Activated CD4-positive, alpha-beta T cell treated with anti-CD3 and anti-CD28 coated beads for 24 hours (primary cell): ENCODE measurements at places on chromosomes 1 and 21.

GRCh38 chr1:204858363-204858821 is 12.3 kb upstream of the NFASC start:
- DNase-seq = no peak

- DNase-seq = no peak
These were observed 164.9 kb upstream of the RAB4A start for GRCh38 chr1:229105822-229106525.

DNA sequence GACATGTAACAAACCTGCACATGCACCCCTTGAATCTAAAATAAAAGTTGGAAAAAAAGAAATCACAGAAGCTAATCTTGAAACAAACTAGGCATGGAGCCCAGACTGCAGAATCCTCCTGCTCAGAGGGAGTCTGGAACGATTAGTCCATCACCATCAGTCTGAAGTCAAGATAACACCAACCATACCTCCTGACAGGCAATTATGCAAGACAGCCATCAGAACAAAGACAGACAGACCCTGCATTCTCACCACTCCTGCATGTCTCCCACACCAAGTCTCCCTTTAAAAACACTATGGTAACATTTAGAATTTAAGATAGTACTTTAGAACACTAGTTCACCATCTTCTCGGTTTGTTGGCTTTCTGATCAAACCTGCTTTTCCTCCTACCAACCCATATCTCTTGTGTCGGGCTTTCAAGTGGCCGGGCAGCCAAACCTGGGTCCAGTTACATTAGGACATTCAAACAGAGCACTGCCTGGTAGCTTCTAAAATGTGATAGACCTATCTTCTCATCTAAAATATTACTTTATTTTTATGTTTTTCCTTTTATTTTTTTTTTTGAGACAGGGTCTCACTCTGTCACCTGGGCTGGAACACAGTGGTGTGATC is 10.1 kb downstream of the YARS1 start:
- no peak for DNase-seq

GRCh38 chr1:184595596-184595995 is 159.1 kb downstream of the EDEM3 start:
- DNase-seq = no peak

DNA sequence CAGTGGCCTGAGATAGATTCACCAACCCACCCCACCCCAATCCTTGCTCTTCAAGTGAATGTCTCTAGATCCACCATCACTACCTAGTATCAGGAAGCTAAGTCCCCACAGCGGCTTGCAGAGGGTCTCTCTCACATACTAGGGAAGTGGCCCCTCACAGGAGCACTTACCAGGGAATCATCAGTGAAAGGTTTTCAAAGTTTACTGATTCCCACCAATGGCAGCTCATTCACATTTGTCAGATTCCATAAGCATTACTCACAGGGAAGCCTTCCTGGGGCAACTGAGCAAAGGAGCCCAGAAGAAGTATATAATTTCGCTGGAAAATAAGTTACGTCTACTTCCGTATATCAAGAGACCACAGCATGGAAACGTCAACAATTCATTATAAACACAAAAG is 120.8 kb downstream of the GREM2 start:
- no peak for DNase-seq

- no peak for DNase-seq
These were observed 8.4 kb upstream of the MRPS6 start for GRCh38 chr21:34065027-34065426.
